ENCODE measurements at places on chromosomes 6 and 20.

DNA sequence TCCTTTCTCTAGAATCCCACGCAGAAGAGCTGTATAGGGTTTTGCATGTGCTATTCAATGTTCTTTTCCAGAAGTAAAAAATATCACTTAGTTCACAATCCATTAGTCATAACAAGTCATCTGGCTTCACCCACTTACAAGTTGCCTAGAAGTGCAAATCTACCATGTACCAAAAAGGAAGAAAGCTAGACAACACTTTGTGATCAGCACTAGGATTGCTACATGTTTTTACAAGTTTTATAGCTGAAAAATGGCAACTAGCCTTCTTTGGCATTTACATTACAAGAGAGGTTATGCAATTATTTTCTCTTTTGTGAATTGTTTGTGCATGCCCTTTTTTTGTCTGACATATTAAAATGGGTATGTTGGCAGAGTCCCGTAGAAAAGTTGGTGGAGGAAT is 85.6 kb upstream of the PTPRK start:
- DNase-seq = no peak

DNA sequence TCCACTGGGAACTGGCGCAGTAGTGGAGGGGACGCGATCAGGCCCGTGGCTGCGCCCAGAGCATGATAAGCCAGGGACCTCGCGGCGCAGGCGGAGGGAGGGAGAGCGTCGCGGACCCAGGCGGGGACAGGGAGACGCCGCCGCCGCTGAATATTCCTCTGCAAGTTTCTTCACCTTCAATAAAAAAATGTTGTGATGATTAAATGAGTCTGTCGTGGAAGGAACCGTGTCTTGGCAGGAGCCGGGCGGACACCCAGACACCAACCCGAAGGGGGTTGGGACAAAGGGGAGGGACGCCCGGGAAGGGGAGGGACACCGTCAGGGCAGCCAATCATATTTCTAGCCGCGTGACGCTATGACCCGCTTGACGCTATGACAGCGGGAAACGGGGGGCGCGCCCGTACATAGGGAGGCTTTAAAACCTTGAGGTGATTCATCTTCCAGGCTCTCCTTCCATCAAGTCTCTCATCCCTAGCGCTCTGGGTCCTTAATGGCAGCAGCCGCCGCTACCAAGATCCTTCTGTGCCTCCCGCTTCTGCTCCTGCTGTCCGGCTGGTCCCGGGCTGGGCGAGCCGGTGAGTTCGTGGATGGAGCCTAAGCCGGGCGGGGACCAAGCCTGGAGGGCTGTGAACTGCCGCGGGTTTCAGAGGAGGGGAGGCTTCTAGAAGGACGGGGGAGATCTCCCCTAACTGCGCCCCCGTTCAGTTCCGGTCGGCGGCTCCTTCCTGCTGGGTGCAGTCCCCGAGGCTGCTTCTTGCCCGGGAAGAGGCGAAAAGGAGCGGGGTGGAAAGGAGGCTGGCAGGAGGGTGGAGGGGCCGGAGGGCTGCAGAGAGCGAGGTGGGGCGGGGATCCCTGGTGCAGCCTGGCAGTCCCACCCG is at the start of gene ULBP2:
ULBP2 (plus strand) TSS at position 432 of the 878 bp plus-strand sequence; CDS start at position 491, 59 bp downstream.
- peak; percentile 72 for DNase-seq

- peak; percentile 85 for DNase-seq
These were observed 48.3 kb downstream of the ATXN1 start for GRCh38 chr6:16712931-16713484.

DNA sequence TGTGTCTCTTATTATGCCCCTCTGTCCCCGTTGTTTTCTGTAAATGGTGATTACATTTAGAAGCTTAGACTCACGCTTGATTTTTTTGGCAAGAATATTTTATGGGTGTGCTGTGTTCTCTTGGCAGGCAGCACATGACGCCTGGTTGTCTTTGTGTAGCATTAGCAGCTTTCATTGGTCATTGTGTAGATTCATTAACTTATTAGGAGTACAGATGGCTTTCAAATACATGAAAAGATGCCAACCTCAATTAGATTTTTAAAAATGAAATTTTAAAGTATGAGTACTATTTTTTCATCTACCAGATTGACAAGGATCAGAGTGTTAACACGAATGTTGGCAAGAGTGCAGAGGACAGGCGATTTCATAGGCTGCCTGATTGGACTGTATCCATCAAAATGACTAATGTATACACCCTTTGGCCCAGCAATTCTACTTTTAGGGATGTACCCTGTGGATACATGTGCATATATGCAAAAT is 15.2 kb downstream of the COX4I2 start:
- DNase-seq = no peak

DNA sequence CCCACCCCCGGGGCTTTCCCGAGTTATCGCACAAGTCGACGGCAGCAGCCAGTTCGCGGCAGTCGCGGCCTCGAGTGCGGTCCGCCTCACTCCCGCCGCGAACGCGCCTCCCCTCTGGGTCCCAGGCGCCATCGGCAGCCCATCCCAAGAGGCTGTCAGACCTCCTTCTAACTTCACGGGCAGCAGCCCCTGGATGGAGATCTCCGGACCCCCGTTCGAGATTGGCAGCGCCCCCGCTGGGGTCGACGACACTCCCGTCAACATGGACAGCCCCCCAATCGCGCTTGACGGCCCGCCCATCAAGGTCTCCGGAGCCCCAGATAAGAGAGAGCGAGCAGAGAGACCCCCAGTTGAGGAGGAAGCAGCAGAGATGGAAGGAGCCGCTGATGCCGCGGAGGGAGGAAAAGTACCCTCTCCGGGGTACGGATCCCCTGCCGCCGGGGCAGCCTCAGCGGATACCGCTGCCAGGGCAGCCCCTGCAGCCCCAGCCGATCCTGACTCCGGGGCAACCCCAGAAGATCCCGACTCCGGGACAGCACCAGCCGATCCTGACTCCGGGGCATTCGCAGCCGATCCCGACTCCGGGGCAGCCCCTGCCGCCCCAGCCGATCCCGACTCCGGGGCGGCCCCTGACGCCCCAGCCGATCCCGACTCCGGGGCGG is 1.6 kb downstream of the GNAS start:
- DNase-seq = no peak

GRCh38 chr6:170085475-170086401 is 205.1 kb downstream of the DLL1 start:
- no peak for DNase-seq

GRCh38 chr20:50455656-50456451 is 54.3 kb upstream of the PTPN1 start:
- no peak for DNase-seq

DNA sequence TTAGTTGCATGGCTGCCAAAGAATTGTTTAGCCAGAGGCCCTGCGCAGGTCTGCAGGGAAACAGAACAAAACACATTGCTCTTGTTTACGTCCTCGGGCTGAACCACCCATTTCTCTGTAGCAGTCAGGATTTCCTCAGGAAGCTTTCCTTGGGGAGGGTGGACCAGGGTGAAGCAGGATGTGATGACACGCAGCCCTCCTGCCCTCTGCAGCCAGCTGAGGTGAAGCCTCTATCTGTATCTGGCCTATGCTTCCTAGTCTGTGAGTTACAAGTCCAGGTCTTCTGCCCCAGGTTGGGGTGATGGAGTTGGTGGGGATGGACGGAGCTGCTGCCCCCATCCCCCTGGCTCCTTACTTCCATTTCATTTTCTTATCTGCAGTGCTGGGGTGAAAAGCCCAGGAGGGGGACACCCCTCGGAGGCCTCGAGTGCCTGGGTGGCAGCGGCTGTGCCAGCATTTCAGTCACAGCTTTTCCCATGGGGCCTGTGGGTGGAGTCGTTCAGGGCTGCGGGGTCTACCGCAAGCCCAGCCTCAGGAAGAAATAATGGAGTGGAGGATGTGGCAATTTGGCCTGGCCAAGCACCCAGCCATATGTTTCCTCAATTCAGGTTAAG is 24.9 kb downstream of the SASH1 start:
- DNase-seq = no peak

DNA sequence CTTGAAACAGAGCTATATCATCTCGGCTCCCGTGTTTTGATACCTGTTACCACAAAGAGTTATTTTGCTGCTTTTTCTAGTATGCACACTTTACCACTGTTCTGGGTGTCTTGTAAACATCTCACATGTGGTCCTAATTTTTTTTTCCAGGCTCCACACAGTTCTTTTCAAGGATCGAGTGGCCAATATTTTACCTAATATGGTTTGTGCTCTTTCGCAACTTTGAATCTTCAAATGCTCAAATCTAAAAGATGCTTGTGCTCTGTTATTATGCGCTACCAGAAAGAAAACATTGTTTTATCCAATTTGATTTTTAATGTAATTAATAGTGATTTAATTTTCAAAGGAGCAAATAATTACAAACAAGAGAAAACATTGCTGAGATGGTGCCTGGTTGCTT is 10.7 kb downstream of the ENPP5 start:
- no peak for DNase-seq

GRCh38 chr6:30334075-30334783 is 7.5 kb downstream of the TRIM39 start:
- no peak for DNase-seq

GRCh38 chr6:38773338-38773737 is 58.2 kb downstream of the DNAH8 start:
- DNase-seq = peak; percentile 58

GRCh38 chr20:32506721-32507120 is 78.4 kb downstream of the NOL4L start:
- no peak for DNase-seq

DNA sequence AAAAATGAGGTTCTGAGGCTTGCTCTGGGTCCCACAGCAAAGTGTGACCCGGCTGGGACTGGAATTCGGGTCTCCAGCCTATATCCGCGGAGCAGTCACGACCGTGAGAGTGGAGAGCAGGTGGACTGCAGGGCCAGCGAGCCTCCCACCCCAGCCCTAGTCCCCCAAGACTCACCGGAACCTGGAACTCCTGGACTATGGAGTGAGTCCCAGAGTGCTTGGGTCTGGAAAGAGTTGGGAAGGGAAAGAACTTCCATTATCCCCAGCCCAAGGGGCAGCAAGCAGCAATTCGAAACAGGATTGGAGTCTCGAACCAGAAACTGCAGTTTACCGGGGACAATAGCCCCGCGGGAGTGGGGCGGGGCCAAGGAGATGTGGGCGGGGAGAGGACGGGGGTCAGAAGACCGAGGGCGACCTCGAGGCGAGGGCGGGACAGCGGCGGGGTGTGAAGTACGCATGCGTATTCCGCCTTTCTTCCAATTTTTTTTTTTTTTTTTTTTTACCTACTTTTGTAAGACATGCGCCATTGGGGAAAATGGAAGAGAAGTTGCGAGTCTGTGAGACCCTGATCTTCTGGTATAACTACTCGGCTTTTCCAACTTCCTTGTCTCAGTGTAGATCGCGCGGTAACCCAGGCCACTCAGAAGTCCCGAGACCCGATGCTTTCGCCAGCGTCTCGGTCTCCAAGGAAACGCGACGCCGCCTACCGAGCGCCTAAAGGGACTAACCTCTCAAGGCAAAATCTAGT is at the start of gene C20orf96:
C20orf96 (minus strand) TSS at position 667 of the 748 bp plus-strand sequence; CDS start at position 527, 140 bp downstream.
- DNase-seq = peak; percentile 99

DNA sequence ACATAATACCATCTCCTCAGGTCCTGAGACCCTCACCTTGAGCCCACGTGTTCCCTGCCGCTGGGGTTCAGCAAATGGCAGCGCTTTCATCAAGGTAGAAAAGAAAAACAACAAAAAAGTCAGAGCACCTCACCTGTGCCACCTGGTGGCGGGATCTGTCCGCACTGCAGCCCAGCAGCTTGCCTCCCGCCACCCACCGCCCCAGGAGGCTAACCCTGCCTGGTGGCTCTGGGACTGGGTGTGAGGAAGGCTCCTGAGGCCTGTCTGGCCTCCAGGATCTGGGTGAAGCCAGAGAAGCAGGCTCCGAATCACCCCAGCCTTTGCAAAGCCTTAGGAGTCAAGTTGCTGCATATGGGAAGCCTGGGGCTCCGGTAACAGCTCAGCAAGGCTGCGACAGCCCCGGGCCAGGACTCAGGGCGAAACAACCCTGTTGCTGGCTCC is 270.8 kb downstream of the BMP7 start:
- DNase-seq = peak; percentile 5

DNA sequence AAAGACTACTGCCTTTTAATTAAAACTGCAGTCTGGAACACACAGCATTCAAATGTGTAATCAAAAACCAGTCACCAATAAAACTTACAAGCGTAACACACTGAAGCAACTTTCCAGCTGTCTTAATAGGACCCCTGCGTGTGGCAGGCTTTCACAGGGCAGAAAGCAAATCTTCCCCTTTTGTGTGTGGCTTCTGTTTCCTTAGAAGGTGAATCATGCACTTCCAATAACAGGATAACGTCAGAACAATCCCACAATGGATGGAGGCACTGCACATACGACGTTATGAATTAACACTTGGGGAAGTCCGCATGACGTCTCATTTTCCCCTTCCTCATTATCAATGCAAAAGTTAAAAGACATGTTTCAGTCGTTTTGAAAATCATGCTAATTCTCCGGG is 44.8 kb downstream of the INSM1 start:
- DNase-seq = no peak

DNA sequence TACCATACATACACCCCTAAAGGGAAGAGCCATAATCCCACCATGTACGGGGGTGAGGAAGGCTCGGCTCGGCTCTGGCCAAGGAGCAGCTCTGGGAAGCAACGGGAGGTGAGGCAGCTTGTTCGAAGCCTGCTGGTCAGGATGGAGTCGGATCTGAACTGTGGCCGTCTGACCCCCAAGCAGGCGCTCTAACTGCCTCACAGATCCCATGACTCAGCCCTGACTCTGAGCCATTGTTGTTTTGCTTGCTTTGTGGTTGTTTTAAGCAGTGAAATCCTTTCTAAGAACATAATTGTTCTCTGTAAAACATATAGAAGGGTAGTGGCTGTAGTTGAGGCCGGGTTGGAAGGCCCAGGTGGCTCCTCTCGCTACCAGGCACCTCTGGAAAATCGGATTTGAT is 10.9 kb downstream of the C6orf132 start:
- no peak for DNase-seq

GRCh38 chr6:81590314-81590691 is 162.2 kb downstream of the TENT5A start:
- no peak for DNase-seq

DNA sequence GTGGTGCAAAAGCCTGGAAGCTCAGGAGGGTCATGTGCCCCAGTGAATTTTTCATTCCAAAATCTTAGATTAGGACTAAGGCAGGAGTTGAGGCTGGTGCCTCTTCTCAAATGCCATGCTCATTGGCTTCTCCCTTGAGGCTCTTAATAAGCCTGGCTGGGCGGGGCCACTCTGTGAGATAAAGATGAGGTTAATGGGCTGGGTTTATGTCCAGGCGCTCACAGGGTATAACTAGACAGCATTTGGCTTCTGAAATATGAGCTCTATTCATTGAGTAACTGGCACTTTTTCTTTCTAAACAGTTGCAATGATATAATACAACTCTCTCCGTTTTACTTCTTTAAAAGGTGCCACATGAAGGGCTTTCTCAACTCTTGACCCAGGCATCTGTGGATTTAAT is 156.3 kb downstream of the SCML4 start:
- peak; percentile 75 for DNase-seq

- no peak for DNase-seq
These were observed 31.7 kb upstream of the SCUBE3 start for GRCh38 chr6:35181933-35182612.

GRCh38 chr20:40991181-40991889 is 37.3 kb upstream of the TOP1 start:
- peak; percentile 92 for DNase-seq

- DNase-seq = peak; percentile 26
These were observed 38.7 kb downstream of the KAT14 start for GRCh38 chr20:18176318-18176785.

- DNase-seq = no peak
These were observed 35.8 kb upstream of the SHLD1 start for GRCh38 chr20:5714261-5715041.

- peak; percentile 84 for DNase-seq
These were observed 515.7 kb upstream of the BTBD3 start for GRCh38 chr20:11401988-11402387.

GRCh38 chr20:2873747-2874041 is 413 bp downstream of the PTPRA start:
- no peak for DNase-seq
